Smooth muscle cell of the pulmonary artery (primary cell): ENCODE measurements at places on chromosomes 1 and 21. TPM values are rescaled to one million over a fixed set of nuclear protein-coding genes. Genes with fewer than 3 reads are reported as not detected.

The WLS gene
- total RNA-seq, result 108 and 163 TPM in 2 replicates

The TMCC2 gene
- 2.7 and 3.3 TPM in 2 replicates for total RNA-seq

The GBP5 gene
- total RNA-seq, result 0.07 TPM in 1 of 2 replicates, not detected in the other

The YBX1 gene
- 566 and 628 TPM in 2 replicates for total RNA-seq

The FCRL2 gene
- not detected in 2 replicates for total RNA-seq

The IL20 gene
- not detected in 2 replicates for total RNA-seq

The ETV3L gene
- not detected in 2 replicates for total RNA-seq

The RBP7 gene
- 0.26 TPM in 1 of 2 replicates, not detected in the other for total RNA-seq

The GPR25 gene
- not detected in 2 replicates for total RNA-seq

The SDC3 gene
- 37.6 and 65.2 TPM in 2 replicates for total RNA-seq

The TAS1R1 gene
- 0.20 and 0.46 TPM in 2 replicates for total RNA-seq

The KCND3 gene
- 0.53 and 4.0 TPM in 2 replicates for total RNA-seq

The ZNF593OS gene
- total RNA-seq, result not detected in 2 replicates

The MACO1 gene
- 13.1 and 13.9 TPM in 2 replicates for total RNA-seq

The BCAN gene
- total RNA-seq, result not detected in 2 replicates

The MOV10 gene
- total RNA-seq, result 41.5 and 44.5 TPM in 2 replicates

The CFAP74 gene
- total RNA-seq, result not detected in 2 replicates

The DIPK1A gene
- 6.9 and 24.6 TPM in 2 replicates for total RNA-seq

The HSD3B1 gene
- total RNA-seq, result not detected in 2 replicates

The KRTAP19-1 gene
- total RNA-seq, result not detected in 2 replicates

The DMBX1 gene
- not detected in 2 replicates for total RNA-seq

The RGL1 gene
- 26.5 and 36.4 TPM in 2 replicates for total RNA-seq

The NCSTN gene
- total RNA-seq, result 181 and 196 TPM in 2 replicates

The GLRX2 gene
- 9.5 and 10.5 TPM in 2 replicates for total RNA-seq

The RIIAD1 gene
- total RNA-seq, result not detected in 2 replicates

The RPTN gene
- not detected in 2 replicates for total RNA-seq

The GPR157 gene
- 3.8 and 4.3 TPM in 2 replicates for total RNA-seq

The FCRLB gene
- 1.6 and 2.9 TPM in 2 replicates for total RNA-seq

The WNT4 gene
- total RNA-seq, result not detected in 2 replicates

The IRF6 gene
- 2.7 and 4.1 TPM in 2 replicates for total RNA-seq

The ADORA3 gene
- total RNA-seq, result not detected in 2 replicates

The ALDH4A1 gene
- 9.9 and 11.2 TPM in 2 replicates for total RNA-seq
